Esophagus muscularis mucosa (tissue), 4 donors: ENCODE measurements at places on chromosomes 3 and 15. TPM values are rescaled to one million over a fixed set of nuclear protein-coding genes. Genes with fewer than 3 reads are reported as not detected.

GRCh38 chr3:30578479-30578878 is 27.9 kb upstream of the TGFBR2 start:
- no peaks in the 10 kb centered on the region for H3K36me3 ChIP-seq
- no peaks in the 10 kb centered on the region for H3K27me3 ChIP-seq
- H3K4me3 ChIP-seq, result no peak overlapping the region
- no peak for DNase-seq

DNA sequence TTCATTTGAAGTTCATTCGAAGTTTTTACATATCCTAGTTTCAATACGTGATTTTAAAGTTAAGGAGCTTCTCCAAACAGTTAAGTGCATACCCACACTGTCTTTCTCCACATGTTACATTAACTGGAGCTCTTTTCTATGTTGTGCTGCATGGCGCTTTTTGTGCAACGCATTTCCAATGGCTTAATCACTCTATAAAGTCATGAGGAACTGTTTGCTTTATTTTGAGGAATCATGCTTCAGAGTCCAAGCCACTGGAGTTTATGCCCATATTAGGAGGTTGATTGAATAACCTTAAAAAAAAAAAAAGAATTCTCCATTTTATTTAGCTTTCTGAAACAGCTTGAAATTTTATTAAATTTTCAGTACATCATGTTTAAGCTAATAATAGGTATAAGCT is 109.4 kb upstream of the MBNL1 start:
- H3K36me3 ChIP-seq, result no peaks in the 10 kb centered on the region
- H3K4me1 ChIP-seq, result peaks cover 24% of the 10 kb centered on the region
- no peaks in the 10 kb centered on the region for H3K27me3 ChIP-seq
- H3K27ac ChIP-seq, result no peak overlapping the region
- H3K4me3 ChIP-seq, result no peak overlapping the region
- no peak for DNase-seq

DNA sequence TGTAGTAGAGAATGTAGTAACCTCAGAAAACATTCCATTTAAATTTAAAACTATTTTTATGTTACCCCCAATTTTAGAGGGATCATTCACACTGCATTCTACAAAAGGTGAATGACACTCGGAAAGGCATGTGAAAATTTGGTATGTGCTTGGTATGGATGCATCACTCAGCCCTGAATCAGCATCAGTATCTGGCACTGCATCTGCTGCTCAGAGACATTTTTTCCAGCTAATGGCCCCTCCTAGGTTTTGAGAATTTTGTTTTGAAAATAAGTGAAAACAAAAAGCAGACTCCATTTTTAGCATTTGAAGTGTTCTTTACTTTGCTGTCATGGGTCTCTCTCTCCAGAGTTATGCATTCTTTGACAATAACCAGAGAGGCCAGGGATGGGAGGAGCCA is 15.6 kb upstream of the WWTR1 start:
- H3K36me3 ChIP-seq, result no peaks in the 10 kb centered on the region
- no peak for DNase-seq

- no peak for DNase-seq
- no peaks in the 10 kb centered on the region for H3K36me3 ChIP-seq
- peak overlapping the region; percentile 79 for H3K4me3 ChIP-seq
- H3K27ac ChIP-seq, result no peak overlapping the region
- peaks cover 26% of the 10 kb centered on the region for H3K4me1 ChIP-seq
- no peaks in the 10 kb centered on the region for H3K27me3 ChIP-seq
These were observed 447 bp upstream of the SHQ1 start for GRCh38 chr3:72848703-72849081.

DNA sequence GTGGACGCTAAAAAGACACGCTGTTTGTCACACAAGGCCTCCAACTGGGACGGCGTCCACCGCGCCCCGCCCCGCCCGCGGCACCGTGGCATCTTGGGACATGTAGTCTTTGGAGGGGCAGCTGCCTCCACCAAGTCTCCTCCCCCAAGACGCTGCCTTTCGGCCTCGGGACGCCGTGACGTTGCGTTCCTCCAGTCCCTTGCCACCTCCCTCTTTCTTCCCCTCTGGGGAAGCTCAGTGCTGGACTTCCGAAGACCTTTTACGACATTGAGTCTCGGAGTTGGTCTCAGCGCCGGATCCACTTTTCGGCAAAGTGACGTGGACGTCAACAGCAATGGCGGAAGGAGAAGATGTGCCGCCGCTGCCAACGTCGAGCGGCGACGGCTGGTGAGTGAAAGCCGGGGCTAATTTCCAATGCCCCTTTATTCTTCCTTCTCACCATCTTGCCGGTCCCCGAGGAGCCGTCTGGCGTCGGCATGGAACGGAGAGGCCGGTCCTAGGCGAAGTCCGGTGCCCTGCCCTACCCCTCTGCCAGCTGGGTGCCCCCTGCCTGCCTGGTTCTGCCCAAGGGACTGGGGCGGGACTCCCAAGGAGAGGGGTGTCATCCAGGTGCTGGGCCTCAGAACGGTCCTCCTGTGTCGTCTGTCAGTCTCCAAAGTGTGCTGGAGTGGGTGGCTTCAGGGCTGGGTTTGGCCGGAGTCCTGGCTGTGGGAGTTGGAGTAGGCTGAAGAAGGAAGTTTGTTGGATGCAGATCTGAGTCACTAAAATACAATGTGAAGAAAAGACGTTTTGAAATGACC is at the start of gene TBC1D23:
Gene TBC1D23 (plus strand): TSS at position 308 of the 800 bp plus-strand sequence. CDS start 27 bp downstream, at position 335.
- H3K4me1 ChIP-seq, result peaks cover 34% of the 10 kb centered on the region
- H3K36me3 ChIP-seq, result no peaks in the 10 kb centered on the region
- no peaks in the 10 kb centered on the region for H3K27me3 ChIP-seq
- peak within 1 kb of the TSS; percentile 95 for H3K27ac ChIP-seq

DNA sequence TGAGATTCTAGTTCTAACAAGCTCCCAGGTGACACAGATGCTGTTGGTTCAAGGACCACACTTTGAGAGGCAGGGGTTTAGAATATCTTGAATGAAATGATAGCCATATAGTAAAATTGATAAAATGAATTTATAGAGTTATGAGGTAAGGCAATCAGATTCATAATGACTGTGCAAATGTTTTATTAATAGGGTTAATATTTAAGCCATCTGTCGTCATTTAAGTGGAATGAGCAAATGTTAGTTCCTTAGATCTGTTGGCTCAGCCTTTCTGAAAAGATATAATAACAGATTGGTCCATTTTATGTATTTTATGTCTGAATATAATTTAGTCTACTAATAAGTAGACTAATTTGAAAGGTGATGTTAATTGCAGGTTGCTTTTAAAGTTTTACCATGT is 12.9 kb downstream of the REC114 start:
- no peak overlapping the region for H3K4me3 ChIP-seq
- H3K36me3 ChIP-seq, result no peaks in the 10 kb centered on the region
- H3K27ac ChIP-seq, result no peak overlapping the region
- no peak for DNase-seq
- no peaks in the 10 kb centered on the region for H3K4me1 ChIP-seq

DNA sequence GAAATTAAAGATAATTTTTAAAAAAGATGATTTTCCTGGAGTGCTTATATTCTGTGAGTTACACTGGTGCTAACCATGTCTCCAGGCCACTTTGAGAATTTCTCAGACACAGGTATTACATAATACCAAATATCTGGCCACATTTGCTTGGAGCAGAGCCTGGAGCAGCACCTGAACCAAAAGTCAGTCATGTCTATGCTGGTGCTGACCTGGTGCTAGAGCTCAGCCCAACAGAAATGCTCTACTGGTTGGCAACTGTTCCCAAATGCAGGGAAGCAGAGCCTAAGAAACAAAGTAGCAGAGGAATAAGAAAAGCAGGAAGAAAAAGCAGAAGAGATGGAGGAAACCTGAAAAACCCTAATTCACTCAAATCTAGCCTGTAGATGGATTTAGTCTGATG is 135.7 kb upstream of the SLC7A14 start:
- no peak for DNase-seq
- H3K27ac ChIP-seq, result no peak overlapping the region
- no peaks in the 10 kb centered on the region for H3K36me3 ChIP-seq
- no peaks in the 10 kb centered on the region for H3K27me3 ChIP-seq
- H3K4me1 ChIP-seq, result no peaks in the 10 kb centered on the region

GRCh38 chr15:76116138-76116885 is 56.5 kb downstream of the TMEM266 start:
- H3K36me3 ChIP-seq, result no peaks in the 10 kb centered on the region
- H3K4me1 ChIP-seq, result no peaks in the 10 kb centered on the region
- H3K27ac ChIP-seq, result no peak overlapping the region
- no peaks in the 10 kb centered on the region for H3K27me3 ChIP-seq

GRCh38 chr3:60399292-60399691 is 852.0 kb downstream of the FHIT start:
- H3K27me3 ChIP-seq, result no peaks in the 10 kb centered on the region
- H3K36me3 ChIP-seq, result no peaks in the 10 kb centered on the region
- H3K4me3 ChIP-seq, result no peak overlapping the region
- no peak overlapping the region for H3K27ac ChIP-seq
- peaks cover 3% of the 10 kb centered on the region for H3K4me1 ChIP-seq

DNA sequence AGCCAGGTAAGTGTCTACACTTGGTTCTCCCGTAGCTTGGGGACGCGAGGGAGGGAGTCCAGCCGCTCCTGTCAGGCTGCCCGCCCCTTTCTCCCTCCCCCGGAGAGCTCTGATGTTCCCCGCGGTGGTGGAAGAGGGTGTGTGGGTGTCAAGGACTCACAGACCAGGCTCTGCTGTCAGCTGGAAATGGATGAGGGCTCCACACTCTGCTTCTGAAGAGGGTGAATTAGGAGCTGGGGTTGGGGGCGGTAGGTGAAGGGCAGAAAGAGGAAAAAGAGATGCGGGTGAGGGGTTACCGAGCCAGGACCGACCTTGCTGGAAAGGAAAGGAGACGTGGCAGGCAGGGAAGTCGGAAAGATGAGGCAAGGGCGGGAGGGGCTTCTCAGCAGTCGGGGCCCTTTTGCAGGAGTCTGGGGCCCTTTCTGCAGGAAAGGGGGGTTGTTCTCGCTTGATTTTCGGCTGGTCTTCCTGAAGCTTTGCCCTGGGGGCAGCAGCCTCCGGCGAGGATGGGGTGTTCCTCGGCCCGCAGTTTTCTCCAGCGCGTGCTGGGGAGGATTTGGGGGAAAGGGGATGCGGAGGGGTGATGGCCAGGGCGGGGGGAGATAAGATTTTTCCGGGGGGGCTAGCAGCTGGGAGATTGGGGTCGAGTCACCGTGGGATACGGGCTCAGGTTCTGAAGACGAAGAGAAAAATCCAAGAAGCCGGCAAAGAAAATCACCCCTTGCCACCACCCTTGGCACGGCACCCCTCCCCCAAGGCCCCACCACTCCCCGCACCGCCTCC is 602 bp upstream of the BAHD1 start:
- no peaks in the 10 kb centered on the region for H3K36me3 ChIP-seq
- DNase-seq, result no peak
- H3K4me1 ChIP-seq, result peaks cover 74% of the 10 kb centered on the region
- H3K4me3 ChIP-seq, result peak overlapping the region; percentile 96

DNA sequence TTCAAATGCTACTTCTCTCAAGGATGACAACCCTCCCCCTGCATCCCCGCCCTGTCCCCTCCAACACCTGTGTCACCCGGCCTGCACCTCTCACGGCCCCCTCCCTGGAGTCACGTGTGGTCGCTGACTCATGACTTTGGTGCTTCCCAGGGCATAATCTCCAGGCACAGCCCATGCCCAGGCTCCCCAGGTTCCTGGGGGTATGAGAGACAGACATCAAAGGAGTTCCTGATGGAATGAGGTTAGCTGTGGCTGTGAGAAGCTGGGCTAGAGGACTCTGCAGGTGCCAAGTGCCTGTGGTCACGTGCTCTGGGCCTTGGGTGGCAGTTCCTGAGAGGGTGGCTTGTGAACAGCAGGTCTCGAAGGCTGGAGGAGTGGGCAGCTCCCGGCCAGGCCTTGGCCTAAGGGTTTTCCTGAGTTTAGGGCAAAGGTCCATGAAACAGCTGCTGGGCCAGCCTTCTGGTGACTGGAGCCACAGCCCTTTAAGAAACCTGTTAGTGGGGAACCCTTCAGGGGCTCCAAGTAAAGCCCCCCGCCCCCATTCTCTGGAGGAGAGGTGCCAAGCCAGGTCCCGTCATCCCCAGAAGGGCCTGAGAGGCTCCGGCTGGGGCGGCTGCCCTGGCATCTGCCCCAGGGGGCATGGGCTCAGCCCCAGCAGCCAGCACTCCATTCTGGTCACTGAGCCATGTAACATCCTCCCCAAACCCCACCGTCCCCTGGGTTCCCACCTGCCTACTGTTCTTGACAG is 230.0 kb downstream of the XXYLT1 start:
- no peak for DNase-seq
- peaks cover 10% of the 10 kb centered on the region for H3K27me3 ChIP-seq
- H3K27ac ChIP-seq, result no peak overlapping the region
- H3K4me1 ChIP-seq, result no peaks in the 10 kb centered on the region
- no peaks in the 10 kb centered on the region for H3K36me3 ChIP-seq

- H3K27ac ChIP-seq, result no peak overlapping the region
- H3K4me3 ChIP-seq, result no peak overlapping the region
- H3K36me3 ChIP-seq, result no peaks in the 10 kb centered on the region
These were observed 7.8 kb downstream of the FEZF2 start for GRCh38 chr3:62365391-62366125.

DNA sequence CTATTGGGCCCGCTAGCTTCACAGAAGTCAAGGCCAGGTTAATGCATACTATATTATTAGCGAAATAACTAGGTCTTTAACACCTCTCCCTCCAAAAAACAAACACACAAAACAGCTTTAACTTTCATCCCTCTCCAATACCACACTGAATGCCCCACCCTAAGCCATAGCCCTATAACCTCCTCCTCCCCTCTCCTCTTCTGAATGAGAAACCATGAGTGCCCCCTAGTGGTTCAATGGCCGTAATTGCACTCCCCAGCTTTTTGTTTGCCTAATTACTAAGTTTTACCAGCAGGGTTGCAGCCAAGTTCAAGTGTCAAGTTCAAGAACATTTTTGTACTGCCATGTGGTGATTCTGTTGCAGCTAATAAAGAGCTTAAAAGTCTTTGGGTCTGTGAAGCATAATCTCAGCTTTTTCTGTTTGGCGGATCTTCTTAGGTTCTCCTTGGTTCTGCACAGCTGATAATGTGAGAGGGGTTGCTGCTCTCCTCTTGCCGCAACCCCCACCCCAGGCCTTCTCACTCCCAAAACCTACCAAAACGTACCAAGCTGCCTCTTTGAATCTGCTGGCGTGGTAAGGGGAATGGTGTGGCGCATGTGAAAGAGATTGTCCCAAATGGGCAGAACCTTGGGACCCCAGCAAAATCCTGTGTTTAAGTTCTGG is 57.9 kb downstream of the RPL22L1 start:
- no peak overlapping the region for H3K27ac ChIP-seq
- H3K27me3 ChIP-seq, result no peaks in the 10 kb centered on the region
- H3K36me3 ChIP-seq, result no peaks in the 10 kb centered on the region
- peaks cover 8% of the 10 kb centered on the region for H3K4me1 ChIP-seq
- no peak overlapping the region for H3K4me3 ChIP-seq

The FAM43A gene
- total RNA-seq, result 34.9 TPM

The IGSF11 gene
- total RNA-seq, result 9.3 TPM

The CLDN1 gene
- 0.99 TPM for total RNA-seq

The IGF1R gene
- total RNA-seq, result 95.3 TPM
